SW480 (cell line): ENCODE measurements at places on chromosomes 2 and 18.

GRCh38 chr2:225400060-225400511 lies 576 bp downstream of the NYAP2 start:
- DNase-seq: peak; percentile 7

DNA sequence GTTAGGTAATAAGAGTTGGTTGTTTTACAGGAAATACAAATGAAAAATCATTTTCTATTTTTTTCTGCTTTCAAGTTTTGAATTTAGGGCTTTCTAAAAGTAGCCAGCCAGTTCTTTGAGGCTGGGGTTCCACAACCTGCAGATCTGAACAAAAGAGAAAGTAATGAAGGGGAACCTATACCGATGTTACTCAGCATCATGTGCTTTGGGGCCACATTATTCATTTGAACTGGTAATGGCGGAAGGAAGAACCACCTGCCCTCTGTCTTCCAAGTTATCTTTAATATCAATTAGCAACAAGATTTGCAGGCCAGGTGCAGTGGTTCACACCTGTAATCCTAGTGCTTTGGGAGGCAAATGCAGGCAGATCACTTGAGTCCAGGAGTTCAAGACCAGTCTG lies 12.9 kb upstream of the MRO start:
- DNase-seq: no peak

DNA sequence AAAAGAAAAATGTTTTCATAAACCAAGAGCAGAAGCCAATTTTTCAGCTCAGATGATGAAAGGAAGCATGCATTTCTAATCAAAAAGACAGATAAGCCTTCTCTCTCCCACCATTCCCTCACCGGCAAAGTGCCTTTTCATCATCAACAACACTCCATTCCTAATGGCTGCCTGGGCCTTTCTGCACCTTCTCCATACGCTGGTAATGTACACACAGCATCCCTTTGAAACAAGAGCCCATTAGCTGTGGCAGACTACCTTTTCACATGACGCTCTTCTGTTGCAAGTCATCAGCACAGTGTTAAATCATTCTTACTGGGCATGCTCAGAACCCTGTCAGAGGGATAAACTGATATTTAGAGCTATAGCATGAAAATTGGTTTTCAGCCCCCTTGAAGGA lies 408.9 kb downstream of the MEIS1 start:
- DNase-seq: no peak

GRCh38 chr2:99035920-99036319 lies 99.9 kb upstream of the CRACDL start:
- DNase-seq: no peak

- no peak for DNase-seq
Measured at GRCh38 chr18:58967751-58968254, 103.1 kb downstream of the ZNF532 start.

GRCh38 chr2:207264310-207264709 lies 98.6 kb upstream of the KLF7 start:
- no peak for DNase-seq

- no peak for DNase-seq
Measured at GRCh38 chr2:12750166-12750905, 33.6 kb downstream of the TRIB2 start.

GRCh38 chr2:80050246-80050645 lies 254.3 kb downstream of the LRRTM1 start:
- no peak for DNase-seq

- no peak for DNase-seq
Measured at GRCh38 chr2:22894761-22895160, 490.2 kb upstream of the KLHL29 start.

DNA sequence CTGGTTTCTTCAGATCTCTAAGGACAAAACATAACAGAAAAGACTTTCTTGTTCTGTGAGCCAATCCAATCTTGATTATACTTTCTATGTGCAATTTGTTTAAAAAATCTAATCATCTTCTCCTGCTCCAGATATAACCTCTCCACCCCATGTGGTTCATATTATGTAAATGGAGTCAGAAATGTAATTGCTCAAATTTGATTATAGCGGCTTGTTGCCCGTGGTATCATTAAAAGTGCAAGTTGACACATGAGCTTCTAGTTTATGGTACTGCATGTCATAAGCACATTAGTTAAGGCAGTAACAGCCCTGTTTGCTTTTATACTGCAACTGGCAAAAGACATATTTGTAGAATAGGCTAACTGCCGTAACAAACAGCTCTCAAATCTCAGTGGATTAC lies 715.1 kb upstream of the CDH7 start:
- DNase-seq: no peak

- DNase-seq: no peak
Measured at GRCh38 chr2:58667137-58667774, 426.1 kb upstream of the FANCL start.

DNA sequence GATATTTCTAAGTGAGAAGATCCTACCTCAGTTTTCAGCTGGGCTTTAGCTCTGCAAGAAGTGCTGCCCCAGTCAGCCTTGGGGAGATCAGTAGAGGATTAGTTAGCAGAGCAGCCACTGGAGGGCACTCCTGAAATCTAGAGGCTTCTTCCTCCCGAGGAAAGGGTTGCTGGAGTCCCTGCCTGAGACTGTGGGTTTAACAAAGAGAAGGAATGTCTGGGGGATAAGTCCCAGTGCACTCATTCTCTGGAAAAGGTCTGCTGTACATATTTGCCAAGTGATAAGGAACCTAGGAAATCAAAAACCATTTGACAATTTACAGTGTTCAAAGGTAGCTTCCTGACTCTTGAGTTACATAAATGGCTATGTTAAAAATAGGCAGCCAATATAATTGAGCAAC lies 207.2 kb downstream of the SLC8A1 start:
- peak; percentile 57 for DNase-seq

DNA sequence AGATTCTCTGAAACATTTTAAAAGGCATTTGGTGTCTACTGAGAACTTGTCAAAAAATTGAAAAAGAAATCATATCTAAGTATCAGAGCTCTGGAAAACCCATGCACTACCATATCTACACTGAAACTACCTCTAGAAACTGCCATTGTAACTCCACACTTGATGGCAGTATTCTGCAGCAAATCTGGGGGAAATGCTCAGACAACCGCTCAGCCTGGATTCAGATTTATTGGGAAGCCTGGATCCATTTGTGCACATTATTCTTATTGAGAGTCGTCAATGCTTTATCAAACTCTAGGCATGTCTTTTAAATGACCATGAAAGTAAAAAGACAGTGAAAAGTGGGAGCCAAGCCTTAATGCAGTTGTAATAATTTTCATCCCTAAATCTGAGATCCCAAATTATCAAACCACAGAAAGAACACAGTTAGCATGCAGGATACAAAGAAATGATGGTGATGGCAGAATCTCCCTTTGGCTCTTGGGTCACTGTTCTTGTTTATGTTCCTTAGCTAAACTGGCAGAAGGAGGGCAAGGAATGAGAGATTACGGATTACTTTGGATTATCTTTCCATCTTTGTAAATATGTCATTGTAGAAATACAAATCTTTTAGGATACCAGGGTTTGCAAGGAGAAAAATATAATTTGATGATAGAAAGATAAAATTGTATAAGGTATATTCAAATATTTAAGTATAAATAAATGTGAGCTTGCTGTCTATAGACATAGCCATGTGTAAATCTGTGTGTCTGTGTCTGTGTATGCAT lies 512.1 kb upstream of the SYT4 start:
- DNase-seq: no peak

- DNase-seq: no peak
Measured at GRCh38 chr2:23534771-23535170, 149.8 kb downstream of the KLHL29 start.

DNA sequence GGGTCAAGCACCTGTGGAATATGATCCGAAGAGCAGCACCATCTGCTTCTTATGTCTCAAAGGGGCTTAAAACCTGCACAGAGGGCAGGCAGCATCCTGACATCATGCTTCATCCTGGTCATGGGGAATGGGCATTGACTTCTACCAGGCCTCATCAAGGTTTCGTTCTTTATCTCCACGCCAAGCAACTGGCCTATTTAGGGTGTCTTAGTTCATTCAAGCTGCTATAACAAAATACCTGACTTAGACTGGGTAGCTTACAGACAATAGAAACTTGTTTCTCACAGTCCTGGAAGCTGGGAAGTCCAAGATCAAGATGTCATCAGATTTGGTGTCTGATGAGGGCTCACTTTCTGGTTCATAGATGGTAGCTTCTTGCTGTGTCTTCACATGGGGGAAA lies 69.4 kb downstream of the MYO3B start:
- DNase-seq: no peak
